LHCN-M2 (cell line): ENCODE measurements at places on chromosomes 2 and 18. TPM values are rescaled to one million over a fixed set of nuclear protein-coding genes. Genes with fewer than 3 reads are reported as not detected.

The GPR35 gene
- 0.11 and 1.0 TPM in 2 replicates for total RNA-seq

DNA sequence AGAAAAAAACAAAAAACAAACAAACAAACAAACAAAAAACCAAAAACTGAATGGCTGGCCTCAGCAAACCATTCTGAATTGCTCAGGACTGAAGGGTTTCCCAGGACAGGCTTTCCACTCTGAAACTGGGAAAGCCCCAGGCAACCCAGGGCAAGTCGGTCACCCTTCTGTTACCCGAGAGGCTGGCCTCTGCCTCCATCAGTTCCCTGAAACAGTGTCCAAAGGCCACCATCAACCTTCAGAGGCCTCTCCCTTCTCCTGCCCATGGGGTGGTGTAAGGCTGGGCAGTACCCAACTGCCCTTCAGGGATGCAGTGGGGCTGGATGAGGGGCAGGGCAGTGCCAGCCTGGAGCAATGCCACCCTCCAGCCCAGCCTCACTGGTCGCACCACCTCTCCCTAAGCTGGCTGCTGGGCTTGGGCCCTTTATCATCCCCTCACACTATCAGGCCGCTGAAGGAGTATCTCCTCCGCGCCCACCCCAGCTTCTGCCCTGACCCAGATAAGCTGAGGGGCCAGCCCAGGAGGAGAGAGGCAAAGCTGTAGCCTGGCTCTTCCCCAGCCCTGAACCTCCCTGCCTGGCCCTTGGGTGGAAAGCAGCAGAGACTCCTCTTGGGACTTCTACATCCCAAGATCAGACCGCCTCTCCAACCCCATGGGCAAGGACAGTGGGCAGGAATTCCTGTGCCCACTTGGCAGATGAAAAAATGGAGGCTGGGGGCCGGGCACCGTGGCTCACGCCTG, 35.9 kb downstream of the ZFP36L2 start:
- no peak for DNase-seq

- DNase-seq = no peak
Observed at GRCh38 chr2:241539616-241540374, 18.8 kb upstream of the BOK start.

DNA sequence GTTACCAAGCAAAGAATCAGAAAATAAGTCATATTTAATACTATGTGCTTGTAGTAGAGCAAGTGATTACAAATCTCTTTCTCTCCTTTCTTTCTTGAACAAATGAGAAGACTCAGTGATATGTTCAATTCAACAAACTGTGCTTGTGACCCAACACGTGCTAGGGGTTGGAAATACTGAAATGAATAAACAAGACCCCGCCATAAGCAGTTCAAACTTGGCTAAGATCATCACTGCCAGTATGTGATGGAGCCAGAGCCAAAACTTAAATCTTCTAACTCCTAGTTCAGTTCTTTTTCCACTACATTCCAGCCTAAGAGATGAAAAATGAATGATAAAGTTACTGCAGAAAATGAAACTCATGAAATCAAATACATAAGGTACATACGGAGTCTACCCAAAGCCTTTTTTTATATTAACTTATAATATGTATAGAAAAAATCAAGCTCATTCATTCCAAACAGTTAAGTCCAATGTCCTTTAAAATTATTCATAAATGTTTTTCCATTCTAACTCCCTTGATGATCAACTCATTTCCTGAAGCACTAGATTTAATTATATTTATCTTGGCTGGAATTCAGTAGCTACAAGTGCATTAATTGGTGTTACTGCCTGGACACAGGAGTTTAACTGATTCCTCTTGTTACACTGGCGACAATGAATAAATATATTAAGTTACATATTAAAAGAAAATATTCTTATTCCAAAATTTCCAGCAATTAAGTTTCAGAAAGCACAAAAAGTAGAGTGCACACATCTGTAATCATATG, 36.0 kb downstream of the GALNT3 start:
- DNase-seq = no peak

DNA sequence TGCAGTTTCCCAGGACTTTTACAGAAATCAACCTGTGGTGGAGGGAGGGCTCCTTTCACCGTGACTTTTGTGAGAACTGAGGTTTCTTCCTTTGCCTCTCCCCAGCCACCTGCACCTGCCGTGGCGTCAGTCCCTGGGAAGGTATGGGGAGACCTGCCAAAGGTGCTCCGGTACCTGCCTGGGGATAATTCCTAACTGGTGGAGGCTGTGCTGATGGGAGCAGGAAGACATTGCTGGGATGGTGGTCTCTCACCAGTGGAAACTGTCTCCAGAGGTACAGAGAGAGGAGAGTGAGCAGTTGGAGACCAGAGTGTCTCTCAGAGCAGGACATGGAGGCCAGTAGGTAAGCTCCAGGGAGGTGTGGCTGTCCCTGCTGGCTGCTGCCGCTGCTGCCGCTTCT, 52.6 kb downstream of the CIB4 start:
- DNase-seq = no peak

The SP140 gene
- 0.34 TPM in 1 of 2 replicates, not detected in the other for total RNA-seq

The ZNF397 gene
- total RNA-seq = 10.2 and 15.0 TPM in 2 replicates
